ENCODE measurements at places on chromosomes 12 and 14. TPM values are rescaled to one million over a fixed set of nuclear protein-coding genes. Genes with fewer than 3 reads are reported as not detected.

ACSS3 gene
- total RNA-seq = 1.9 TPM

FGF23 gene
- total RNA-seq = not detected

SERPINA1 gene
- 225 TPM for total RNA-seq

GUCY2C gene
- total RNA-seq = 94.8 TPM

GRIP1 gene
- total RNA-seq = 22.8 TPM

KCNC2 gene
- total RNA-seq = not detected

TTLL5 gene
- 51.0 TPM for total RNA-seq

KRT86 gene
- 0.35 TPM for total RNA-seq

NUDT4 gene
- 136 TPM for total RNA-seq

ERP29 gene
- total RNA-seq = 112 TPM

OAS2 gene
- total RNA-seq = 5.5 TPM

TPH2 gene
- not detected for total RNA-seq

SNAPC1 gene
- 2.0 TPM for total RNA-seq

KRT72 gene
- total RNA-seq = not detected

TSPAN31 gene
- total RNA-seq = 29.2 TPM

CLEC4D gene
- total RNA-seq = not detected

TMEM121 gene
- 1.0 TPM for total RNA-seq

AQP6 gene
- not detected for total RNA-seq

EPYC gene
- not detected for total RNA-seq

GSC gene
- total RNA-seq = not detected

SLC10A1 gene
- not detected for total RNA-seq

C1R gene
- total RNA-seq = 38.7 TPM

FRMD6 gene
- 8.5 TPM for total RNA-seq

ATG14 gene
- total RNA-seq = 10.8 TPM

SYNDIG1L gene
- total RNA-seq = 0.22 TPM

NKX2-1 gene
- not detected for total RNA-seq

PITPNM2 gene
- total RNA-seq = 22.7 TPM

ZFHX2 gene
- 0.92 TPM for total RNA-seq

SVOP gene
- 1.7 TPM for total RNA-seq

CCDC197 gene
- not detected for total RNA-seq

TPPP2 gene
- total RNA-seq = 2.3 TPM

GLIPR1L1 gene
- not detected for total RNA-seq

TBK1 gene
- 23.0 TPM for total RNA-seq

NRL gene
- total RNA-seq = 2.8 TPM

KRT6C gene
- total RNA-seq = not detected

POTEM gene
- not detected for total RNA-seq

OASL gene
- 3.7 TPM for total RNA-seq

TAS2R8 gene
- total RNA-seq = not detected

GMFB gene
- 74.4 TPM for total RNA-seq
